CD4-positive, alpha-beta T cell treated with Interleukin-6 at 100 ng/mL for 8 hours (primary cell): ENCODE measurements at places on chromosomes 3 and 15.

GRCh38 chr3:21779909-21780308 is 28.9 kb upstream of the ZNF385D start:
- no peak for DNase-seq

- no peak for DNase-seq
Measured at GRCh38 chr3:149575213-149575960, 82.4 kb downstream of the WWTR1 start.

- no peak for DNase-seq
Measured at GRCh38 chr15:26126070-26126469, 262.9 kb upstream of the ATP10A start.

- no peak for DNase-seq
Measured at GRCh38 chr15:97961067-97961954, 808 bp downstream of the ARRDC4 start.

- no peak for DNase-seq
Measured at GRCh38 chr3:139127101-139127500, 82.4 kb upstream of the PRR23C start.

GRCh38 chr3:14918356-14918860 is 29.0 kb upstream of the NR2C2 start:
- no peak for DNase-seq

- no peak for DNase-seq
Measured at GRCh38 chr3:109570408-109570807, 233.1 kb upstream of the DPPA4 start.

DNA sequence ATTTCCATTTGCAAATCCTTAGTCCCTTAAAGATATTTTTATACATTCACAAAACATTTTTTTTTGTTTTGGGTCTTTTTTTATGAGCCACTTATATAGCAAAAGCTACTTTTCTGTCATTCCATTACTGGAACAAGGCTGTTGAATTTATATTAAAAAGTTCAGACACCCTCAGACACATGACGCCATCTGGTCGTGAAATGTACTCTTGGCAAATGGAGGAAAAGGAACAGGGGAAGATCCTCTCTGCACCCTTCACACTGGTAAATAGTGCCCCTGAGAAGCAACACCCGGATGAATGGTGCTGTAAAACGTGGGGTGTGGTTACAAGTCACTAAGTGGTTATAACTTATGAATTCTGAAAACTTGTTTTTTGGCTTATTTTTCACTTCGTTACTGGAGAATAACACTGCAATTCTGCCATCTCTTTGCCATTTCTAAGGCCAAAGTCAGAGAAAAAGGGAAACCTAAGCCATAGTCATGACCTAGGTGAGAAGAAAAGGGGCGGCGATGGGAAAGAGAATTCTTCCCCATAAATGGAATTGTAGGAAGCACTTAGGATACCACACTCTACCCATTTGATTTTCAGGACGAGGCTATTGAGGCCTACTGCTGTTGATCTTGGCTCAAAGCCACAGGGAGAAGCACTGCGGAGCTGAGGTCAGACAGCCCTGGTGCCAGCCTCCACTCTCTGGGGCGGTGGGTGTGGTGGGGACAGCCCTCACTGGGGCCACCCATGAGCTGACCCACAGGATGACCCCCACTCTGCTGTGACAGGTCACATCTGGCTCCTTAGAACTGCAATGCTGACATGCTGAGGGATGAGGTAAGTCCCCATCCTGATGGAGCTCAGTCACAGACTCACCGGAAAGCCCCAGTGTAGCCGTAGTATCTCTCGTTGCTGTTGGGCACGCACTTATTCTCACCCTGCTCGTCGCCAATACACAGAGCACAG is 21.9 kb downstream of the LTF start:
- DNase-seq, result no peak

DNA sequence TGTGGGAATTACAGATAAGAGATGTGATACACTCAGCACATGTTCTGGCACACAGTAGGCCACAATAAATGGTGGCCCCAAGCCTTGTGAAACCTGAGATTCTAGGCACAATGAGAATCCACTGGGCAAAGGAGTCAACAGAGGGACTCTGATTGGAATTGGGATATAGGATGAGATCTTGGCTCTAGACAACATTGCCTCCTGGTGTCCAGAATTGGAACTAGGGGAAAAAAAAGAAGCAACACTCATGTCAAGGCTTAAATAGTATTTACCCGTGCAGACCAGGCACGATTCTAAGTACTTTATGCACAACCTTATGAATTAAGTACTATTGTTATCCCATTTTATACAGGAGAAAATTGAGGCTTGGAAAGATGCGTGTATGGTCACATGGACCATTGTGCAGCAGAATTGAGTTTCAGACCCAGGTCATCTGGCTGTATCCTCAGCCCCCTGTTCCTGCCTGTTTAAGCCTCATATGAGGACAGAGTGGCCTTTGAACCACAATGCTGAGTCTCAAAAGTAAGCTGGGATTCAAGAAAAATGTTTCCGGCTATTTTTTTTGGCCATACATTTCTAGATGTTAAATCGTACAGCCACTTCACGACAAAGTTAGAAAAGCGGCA is 124.8 kb downstream of the SV2B start:
- DNase-seq, result no peak

- no peak for DNase-seq
Measured at GRCh38 chr3:28012830-28013229, 228.6 kb upstream of the CMC1 start.

- DNase-seq, result no peak
Measured at GRCh38 chr3:129549006-129549800, 6.2 kb downstream of the H1-8 start.

- no peak for DNase-seq
Measured at GRCh38 chr3:131550562-131551465, 48.0 kb upstream of the MRPL3 start.
